ENCODE measurements at places on chromosomes 5 and 9.

GRCh38 chr9:125260561-125260960 is 1.1 kb upstream of the GAPVD1 start:
- no peak for DNase-seq

DNA sequence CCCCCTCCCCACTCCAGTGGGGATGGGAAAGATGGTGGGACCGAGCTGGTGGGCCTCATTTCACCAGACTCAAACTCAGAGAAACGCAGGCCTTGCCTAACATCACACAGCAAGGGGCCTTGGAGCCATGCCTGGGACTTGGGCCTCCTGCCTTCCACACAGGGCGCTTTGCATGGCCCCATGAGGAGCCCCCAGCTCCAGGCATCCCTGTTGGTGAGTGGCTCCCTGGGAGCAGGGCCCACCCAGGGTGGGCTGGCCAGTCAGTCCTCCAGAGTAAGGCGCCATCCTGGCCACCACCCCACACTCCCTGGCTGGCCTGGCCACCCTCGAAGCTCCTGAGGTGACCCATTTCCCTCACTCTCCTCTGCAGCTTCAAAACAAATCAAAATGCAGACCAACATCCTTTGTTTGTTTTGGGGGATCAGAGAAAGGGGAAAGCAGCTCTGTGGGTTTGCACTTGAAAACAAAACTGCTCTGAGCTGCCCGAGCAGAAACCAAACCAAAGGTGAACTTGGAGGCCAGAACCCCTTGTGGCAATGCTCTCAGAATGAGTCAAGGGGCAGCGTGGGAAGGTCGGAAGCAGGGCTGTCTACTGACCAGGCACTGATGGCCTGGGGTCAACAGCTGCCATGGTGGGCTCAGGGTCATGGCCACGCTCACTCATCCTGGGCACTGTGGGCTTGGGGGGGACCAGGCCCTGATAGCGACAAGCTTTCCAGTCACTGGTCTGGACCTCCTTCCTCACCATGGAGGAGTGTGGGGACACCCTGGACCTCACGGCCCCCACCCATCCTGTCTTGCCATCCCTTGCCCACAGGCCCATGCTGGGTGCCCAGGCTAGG is 37.0 kb upstream of the VDAC1 start:
- no peak for DNase-seq

DNA sequence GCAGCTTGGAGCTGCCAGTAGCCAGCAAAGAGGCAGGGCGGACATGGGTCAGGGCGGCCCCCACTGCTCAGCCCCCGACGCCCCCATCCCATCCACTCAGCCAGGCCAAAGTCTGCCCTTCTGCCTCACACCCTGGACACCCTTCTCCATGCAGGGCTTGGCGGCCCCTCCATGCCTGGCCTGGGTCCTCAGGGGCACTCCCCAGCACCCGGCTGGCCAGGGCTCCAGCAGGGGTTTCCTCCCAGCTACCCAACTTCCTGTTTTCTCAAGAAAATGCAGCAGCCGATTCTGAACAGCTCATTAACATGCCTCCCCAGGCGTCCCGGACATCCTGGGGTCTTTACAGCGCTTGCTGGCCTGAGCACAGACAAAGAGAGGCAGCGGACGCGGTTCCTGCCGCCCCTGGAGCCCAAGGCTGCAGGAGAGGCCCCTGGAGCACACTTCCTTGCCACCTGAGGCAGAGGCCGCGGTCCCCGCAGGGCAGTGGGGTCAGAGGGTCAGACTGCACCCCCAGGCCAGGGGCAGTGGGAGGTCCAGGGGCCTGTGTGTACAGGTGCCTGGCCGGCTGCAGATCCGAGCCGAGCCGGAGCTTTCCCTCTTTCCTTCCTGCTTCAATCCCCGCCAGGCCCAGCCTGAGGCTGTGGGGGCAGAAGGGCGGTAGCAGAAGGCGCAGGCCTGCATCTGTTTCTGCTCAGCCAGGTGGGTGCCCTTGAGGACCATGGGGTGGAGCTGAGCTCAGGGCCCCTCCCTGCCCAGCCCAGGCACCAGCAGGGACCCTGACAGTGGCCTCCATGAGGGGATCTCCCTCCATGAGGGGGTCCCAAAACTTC is 18.7 kb upstream of the NRARP start:
- peak; percentile 71 for DNase-seq

DNA sequence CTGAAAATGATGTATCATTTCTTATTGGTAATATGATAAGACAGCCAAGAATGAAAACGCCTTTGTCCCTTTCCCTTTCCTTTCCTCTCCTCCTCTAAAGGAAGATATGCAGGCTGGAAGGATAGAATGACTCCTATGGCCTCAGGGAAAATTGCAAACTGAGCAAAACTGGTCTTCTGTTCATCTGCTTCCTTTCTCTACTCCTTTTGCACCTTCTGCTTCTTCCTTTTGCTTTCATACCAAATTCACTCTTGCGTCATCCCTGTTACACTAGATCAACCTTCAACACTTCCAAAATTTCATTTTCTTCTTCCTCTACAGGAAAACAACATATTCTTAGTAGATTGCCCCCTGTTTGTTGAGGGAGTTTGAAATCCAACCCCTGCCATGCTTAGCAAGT is 234.1 kb downstream of the ADAMTS6 start:
- DNase-seq, result no peak

DNA sequence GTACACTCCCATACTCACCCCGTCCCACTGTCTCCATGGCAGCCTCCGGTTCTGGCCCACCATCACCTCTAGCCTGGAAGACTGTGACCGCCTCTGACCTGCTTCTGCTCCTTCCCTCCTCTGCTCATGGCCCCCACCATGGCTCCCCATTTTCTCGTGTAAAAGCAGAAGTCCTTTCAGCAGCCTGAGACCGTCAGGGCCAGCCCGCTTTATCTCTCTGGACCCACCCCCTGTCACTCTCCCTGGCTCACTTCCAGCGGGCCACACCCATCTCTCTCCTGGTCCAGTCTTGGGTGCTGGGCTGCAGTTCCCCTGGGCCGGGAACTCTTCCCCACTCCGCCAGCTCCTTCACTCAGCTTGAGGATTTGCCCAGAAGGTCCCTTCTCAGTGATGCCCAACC is 96.0 kb upstream of the RUFY1 start:
- DNase-seq, result no peak

DNA sequence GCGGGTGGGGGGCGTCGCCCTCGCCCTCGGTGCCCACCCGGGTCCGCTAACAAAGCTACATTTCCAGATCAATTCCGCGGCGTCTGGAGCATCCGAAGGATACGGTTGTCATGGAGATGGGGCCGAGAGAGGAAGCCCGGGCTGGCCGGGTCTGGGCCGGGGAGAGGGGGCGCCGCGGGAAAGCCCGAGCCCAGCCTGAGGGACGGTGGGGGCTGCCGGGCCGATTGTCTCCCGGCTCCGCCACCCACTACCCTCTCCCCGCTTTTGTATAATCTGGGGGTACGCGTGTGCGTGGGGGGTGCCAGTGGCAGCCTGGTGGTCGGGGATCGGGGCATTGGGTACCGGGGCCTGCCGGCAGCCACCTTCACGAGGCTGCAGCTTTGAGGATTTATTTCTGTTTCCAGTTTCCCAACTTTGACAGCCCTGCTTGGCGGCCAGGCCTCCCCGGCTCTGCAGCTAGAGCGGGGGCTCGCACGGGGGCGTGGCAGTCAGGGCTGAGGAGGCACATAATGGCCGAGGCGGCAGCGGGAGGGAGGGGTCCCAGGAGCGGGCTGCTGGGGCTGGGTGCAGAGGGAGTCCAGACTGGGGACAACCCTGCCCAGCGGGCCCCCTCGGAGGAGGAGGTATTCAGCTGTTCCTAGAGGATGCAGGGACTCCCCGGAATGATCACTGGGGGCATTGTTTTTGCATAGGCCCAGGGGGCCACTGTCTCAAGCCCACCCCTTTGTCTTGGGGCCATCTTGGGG is 626 bp downstream of the PSD2 start:
- DNase-seq, result no peak

GRCh38 chr5:42157215-42157614 is 232.1 kb downstream of the FBXO4 start:
- no peak for DNase-seq

DNA sequence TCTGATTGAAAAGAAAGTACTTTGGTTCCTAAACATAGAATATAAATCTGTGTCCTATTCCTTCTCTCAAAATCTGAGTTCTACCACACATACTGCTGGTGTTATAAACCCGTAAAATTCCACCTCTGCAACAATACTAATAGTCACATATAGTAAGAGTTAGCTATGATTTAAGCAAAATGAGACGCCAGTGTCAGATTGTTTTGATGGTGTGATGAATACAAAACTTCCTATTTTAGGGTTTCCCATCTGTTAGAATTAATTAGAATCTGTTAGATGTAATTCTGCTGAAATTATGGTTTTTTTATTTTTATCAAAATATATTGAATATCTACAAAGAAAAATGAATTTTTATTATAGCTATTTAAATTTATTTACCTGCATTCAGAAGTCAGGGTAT is 26.7 kb downstream of the ARSK start:
- no peak for DNase-seq

GRCh38 chr5:127015716-127016115 is 14.6 kb downstream of the MARCHF3 start:
- no peak for DNase-seq

GRCh38 chr5:138258704-138259292 is 15.6 kb downstream of the GFRA3 start:
- DNase-seq, result no peak

DNA sequence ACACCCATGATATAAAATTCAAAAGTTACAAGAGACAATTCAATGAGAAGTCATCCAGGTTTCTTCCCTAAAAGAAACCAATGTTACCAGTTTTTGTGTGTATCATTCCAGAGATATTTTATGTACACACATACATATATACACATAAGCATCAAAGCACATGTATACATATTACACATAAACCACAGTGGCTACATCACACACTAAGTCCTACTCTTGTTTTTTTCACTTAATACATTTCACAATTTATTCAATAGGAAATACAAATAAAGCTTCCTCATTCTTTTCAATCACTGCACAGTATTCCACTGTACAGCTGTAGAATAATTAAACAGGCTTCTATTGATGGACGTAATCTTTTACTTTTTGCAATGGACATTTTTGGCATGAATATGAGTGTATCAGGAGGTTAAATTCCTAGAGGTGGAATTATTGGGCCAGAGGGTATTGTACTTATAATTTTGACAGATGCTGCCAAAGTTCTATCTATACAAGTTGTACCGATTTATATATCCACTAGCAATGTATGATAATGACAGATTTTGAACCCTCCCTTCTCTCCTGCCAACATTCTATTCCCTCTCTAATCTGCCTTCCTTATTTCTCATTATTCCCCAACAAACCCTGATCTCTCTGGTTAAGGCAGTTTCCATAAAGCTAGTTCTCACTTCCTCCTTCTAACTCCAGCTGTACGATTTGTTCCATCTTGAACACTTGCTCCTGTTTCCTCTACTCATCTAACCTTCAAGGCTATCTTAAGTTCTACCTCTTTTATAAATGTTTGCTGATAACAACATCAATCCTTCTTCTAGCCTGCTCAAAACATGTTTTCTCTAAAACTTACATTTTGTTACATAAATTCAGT is 35.2 kb downstream of the MRPS27 start:
- DNase-seq, result no peak

DNA sequence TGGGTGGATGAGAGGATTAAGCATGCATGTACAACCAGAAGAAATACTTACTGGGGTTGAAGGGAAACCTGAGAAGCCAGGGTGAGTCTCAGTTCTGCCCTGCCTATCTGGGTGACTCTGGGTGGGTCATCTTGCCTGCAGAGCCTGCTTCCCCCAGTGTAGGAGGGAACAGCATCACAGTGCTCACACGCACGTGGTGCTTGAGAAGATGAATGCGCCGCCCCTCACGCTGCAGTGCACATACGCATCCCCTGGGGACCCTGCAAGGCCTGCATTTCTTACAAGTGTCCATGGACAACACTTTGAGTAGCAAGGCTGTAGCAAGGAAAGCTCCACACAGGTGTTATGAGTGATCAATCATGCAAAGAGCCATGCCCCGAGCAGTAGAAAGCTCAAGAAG is 18.7 kb upstream of the GABBR2 start:
- no peak for DNase-seq

DNA sequence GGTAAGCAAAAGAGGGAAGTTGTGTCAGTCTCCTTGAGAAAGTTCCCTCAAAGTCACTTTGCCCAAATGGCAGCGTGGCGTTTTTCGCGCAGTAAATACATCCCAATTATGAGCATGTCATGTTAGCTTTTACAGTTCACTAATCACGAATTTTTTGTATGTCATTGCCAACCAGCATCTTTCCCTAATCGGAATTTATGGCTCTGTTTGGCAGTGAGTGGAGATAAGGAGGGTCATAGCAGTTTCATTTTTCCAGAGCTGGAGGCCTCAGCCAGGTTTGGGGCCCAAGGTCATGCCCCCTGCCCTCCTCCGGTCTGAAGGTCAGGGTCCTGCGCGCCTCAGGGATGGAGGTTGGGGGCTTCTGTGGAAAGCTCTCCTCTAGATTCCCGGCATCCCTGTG is 50.1 kb downstream of the C5orf15 start:
- DNase-seq, result no peak

DNA sequence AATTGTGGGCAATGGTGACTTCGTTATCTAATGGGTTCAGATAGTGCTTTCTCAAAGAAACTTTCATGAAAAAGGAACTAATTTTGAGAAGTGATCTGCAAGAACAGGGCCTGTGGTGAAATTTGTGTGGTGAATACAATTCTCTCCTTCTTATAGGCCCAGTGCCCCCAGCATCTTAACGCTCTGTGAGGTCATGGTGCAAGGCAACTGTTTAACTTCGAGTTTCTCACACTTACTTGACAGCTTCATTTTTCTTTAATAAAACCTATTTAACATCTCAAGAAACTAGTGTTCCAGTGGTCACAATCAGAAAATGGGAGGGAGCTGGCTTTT is 69.2 kb downstream of the FAM114A2 start:
- DNase-seq, result no peak

DNA sequence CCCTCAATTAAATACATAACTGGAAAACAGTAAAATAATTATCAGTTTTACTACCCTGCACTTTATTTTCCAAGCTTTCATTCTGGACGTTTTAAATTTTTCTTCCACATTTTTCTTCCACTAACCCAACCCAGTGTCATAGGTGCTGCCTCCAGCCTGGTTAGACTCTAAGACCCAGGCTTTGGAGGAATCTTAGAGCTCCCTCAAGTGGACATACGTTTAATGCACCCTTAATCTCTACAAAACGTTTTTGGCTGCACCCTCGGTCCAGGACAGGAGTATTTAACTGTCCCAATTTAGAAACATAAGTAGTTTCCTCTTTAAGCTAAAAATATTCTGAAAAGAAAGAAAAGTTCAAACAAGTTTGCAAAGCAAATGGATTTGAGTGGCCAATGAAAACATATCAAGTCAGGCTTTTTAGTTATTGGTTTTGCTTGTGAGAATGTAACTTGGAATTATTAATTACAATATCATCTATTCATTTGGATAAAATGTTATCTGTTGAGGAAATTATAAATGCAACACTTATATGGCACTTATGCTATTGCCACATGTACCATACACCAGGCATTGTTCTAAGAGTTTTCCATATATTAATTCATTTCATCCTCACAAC is 38.9 kb downstream of the CDH6 start:
- no peak for DNase-seq

GRCh38 chr5:87705876-87706275 is 293.1 kb upstream of the CCNH start:
- DNase-seq, result no peak

GRCh38 chr5:16502866-16503265 is 37.3 kb upstream of the ZNF622 start:
- DNase-seq, result no peak
